ENCODE measurements at places on chromosomes 16 and 17. TPM values are rescaled to one million over a fixed set of nuclear protein-coding genes. Genes with fewer than 3 reads are reported as not detected.

Gene COPS3
- total RNA-seq: 53.4 TPM

Gene SNX20
- total RNA-seq: 2.6 TPM

Gene PLA2G10
- total RNA-seq: 43.8 TPM

Gene FBXW10
- not detected for total RNA-seq

Gene ZNF232
- total RNA-seq: 45.0 TPM

Gene XYLT1
- 22.3 TPM for total RNA-seq

Gene HMOX2
- 495 TPM for total RNA-seq

Gene KRT33A
- not detected for total RNA-seq

Measured in transverse colon (tissue), 4 donors.